ENCODE measurements at places on chromosomes 4 and X.

GRCh38 chrX:14361435-14361834 lies 167.9 kb upstream of the GLRA2 start:
- no peak for DNase-seq

GRCh38 chr4:99755223-99755944 lies 61.2 kb upstream of the DAPP1 start:
- DNase-seq = no peak

GRCh38 chrX:152632445-152633097 lies 5.1 kb upstream of the GABRQ start:
- peak; percentile 57 for DNase-seq

GRCh38 chrX:114582698-114583395 lies 1.0 kb upstream of the HTR2C start:
- no peak for DNase-seq

- DNase-seq = no peak
These were observed 4.9 kb upstream of the TXK start for GRCh38 chr4:48138936-48139335.

DNA sequence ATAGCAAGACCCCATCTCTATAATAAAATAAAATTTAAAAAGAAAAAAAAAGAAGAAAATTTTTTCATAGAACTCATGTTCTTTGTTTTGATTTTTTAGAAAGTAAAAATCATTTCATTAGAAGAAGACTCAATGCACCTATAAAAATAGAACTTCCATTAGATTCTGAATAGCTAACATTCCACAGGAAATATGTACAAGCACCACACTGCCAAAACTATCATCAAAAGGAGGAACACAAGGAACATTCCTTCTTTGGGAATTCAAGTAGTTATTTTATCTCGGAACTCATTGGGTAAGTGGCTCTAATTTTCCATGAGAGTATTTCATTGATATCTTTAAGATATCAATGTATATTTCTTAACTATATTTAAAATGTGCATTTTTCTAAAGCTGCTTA lies 157.6 kb downstream of the CAMK2D start:
- DNase-seq = no peak

DNA sequence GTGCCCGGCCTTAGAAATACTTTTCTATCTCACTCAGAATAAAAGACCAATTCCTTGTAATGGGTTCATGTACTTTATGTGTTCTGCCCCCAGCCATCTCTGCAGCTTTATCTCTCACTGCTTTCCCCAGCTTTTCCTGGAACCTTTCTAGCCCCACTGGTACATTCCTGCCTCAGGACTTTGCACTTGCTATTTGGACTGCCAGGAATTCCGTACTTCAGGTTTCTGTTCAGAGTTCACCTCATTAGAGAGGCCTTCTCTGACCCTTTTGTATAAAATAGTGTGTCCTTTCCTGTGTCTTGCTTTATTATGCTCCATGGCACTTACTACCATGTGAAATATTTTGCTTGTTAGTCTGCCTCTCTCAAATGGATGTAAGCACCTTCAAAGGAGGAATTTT lies 112.5 kb downstream of the PDLIM5 start:
- no peak for DNase-seq

- no peak for DNase-seq
These were observed 95.9 kb upstream of the MYOZ2 start for GRCh38 chr4:119039779-119040178.

DNA sequence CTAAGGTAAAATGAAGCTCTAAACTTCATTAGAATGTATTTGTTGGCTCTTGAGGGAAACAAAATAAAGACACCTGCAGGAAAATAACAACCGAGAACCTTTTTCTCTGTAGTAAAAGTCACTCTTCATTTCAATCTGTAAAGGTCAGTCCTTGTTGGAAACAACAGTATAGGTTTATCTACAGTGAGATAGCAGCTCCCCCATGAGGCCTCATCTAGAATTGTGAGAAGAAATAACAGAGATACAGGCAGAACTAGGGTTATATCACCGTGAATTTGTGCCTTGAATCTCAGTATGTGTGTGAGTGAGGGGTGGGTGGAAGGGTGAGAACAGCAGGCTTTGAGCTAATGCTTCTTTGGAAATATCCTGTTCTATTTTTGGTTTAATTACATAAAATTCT lies 107.8 kb upstream of the FMR1 start:
- peak; percentile 50 for DNase-seq

GRCh38 chr4:152591396-152591795 lies 55.5 kb upstream of the FBXW7 start:
- DNase-seq = peak; percentile 2

GRCh38 chr4:101074326-101074725 lies 273.0 kb downstream of the PPP3CA start:
- no peak for DNase-seq

DNA sequence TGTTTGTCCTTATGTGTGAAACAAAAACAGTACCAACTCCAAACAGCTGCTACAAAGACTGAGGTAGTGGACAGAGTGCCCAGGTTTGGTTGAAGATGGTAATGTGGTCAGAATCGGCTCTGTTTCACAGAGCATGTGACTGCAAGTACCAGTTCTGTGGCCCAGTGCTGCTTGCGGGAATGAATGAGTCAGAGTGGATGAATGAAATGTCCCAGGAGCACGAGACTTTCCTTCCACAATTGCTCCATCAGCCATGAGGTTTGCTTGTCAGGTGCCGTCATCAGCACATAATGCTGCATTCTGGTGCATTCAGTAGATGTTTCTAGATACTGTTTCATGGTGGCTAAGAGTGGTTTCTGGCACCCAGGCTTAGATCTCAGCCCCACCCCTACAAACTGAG lies 84.2 kb downstream of the GPR143 start:
- DNase-seq = no peak

DNA sequence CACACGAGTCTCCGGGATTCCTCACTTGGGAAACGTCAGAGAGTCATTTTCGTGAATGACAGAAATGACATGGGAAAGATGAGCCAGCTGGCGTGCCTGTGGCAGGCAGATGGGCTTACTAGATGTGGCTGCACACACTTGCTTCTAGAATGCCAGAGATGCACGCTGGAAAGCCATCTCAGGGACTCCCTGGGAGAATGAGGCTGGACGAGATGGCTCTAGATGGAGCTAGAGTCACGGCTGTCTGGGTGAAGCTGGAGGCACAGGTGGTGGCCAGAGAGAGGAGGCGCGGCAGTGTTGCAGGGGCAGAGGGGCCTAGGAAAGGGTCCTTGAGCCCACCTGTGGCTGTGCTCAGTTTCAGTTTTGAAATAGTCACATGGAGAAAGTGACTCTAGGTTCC lies 26.0 kb downstream of the TKTL1 start:
- no peak for DNase-seq

DNA sequence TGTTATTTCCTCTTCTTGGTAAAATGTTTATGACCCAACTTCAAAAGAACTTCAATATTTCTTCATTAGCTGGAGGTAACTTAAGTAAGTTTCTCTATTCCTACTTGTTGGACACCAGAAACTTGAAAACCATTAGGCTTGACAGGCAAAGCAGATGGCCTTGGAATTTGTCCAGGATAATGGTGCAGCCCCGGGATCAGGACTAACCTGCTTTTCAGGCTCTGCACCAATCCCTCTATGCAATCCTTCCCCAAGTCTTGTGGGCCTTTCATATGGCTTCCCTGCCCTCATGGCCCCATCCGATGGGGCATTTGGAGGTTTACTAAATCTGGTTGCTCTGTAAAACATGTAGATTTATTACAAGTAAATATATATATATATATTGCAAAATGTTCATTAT lies 68.5 kb downstream of the SPINK2 start:
- no peak for DNase-seq

GRCh38 chr4:152104901-152105357 lies 344.1 kb upstream of the GATB start:
- DNase-seq = no peak

- DNase-seq = peak; percentile 0
These were observed 312.2 kb upstream of the DIAPH2 start for GRCh38 chrX:96372313-96373046.

DNA sequence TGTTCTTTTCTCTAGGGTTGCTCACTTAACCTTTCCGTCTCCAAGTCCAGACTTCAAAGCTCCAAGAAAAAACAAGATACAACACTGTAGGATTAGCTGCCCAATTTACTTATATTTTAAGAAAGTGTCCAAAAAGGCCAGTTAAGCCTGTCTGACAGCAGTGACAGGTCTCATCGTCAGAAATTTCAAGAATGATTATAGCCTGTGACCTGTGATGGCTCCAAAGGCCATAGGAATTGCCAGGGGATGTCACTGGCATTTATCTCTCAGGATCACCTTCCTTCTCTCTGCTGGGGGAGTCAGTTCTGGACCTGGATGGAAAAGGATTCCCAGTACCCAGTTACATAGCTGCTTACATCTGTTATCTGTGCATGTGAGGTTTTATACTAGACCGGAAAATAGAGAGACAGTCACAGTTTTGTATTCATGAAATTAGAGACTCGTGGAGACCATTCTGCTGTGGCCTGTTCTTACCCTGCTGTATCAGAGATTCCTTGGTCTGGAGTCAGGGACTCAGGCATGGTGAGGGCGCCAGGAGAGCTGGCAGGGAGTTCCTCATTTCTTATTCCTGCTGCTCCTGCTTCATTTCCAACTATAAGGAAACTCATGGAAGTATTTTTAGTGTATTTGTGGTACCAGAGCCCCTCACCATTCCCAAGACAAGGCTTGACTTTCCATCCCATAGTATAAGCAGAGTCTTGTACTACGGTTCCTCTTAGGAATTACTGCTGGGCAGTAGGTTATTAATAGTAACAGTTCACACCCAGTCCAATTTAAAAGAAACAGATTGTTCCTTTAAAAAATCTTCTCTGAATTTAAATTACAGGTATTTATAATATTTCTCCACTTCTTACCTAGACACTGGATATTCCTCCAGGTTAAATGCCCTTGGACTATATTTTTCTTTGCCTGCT lies 220.8 kb downstream of the SHROOM3 start:
- no peak for DNase-seq

- DNase-seq = no peak
These were observed 75.5 kb downstream of the VEGFC start for GRCh38 chr4:176717237-176717636.

DNA sequence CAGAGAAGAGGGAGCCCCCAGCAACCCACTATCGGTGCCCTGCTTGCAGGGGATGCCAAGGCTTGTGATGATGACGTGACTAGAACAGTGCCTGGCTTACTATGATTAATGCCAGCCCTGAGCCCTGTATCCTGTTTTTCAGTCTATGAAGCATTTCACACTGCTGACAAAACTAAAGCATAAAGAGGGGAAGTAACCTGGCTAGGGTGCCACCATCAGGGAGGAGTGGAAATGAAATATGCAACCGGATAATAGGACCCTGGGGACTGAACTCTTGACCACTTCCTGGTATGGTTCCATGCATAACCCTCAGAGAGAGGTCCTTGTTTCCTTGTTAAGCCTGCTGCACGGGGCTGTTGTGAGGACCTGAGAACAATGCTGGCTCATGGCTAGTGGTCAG lies 50.3 kb downstream of the MED28 start:
- DNase-seq = no peak

DNA sequence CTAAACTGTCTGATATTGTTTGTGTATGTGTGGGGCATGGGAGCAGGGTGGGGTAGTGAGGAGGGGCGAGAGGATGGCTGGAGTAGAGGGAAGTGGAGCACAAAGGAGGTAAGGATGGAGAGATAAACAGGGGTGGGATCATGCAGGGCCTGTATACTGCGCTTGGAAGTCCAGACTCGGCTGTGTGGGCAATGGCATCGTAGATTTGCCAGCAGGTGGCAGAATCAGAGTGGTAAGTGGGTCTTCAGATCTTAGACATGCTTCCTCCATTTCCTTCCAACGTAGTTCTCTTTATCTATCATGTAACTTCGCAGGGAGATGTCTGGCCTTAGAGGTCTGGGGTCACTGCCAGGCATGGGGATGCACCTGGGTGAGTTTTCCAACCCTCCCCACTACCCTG lies 155.5 kb downstream of the PDGFRA start:
- no peak for DNase-seq

- DNase-seq = no peak
These were observed 154.9 kb upstream of the BMP3 start for GRCh38 chr4:80875642-80876041.

DNA sequence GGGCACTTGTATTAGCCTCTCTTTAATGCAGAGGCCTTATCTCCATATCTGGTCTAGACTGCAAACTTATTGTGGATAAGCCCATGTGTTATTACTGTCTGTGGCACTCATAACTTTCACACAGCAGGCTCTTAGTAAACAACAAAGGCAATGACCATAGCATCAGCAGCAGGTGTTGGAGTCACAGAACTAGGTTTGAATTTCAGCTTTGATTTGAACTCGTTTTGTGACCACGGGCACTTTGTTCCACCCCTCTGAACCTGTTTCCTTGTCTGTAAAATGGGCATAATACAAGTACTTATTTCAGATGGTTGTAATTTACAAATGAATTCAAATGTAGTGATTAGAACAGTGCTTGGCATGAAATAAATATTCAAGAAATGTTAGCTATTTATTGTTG lies 121.8 kb upstream of the C1GALT1C1 start:
- no peak for DNase-seq

DNA sequence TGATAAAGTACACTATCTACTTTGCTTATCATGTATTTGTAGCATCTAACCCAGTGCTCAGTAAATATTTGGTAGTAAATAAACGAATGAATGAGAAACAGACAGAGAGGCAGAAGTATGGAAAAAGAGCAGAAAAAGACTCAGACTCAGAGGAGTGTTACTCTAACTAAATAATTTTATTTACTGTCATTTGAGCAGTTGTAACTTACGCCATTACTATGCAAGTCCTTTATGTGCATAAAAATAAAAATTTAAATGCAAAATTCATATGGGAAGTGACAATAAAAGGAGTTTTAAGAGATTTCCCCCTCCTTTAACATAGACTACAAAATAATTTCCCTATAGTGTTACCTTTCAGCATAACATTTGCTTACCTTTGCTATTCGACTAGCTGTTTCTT lies 49.5 kb downstream of the ZAR1 start:
- no peak for DNase-seq

DNA sequence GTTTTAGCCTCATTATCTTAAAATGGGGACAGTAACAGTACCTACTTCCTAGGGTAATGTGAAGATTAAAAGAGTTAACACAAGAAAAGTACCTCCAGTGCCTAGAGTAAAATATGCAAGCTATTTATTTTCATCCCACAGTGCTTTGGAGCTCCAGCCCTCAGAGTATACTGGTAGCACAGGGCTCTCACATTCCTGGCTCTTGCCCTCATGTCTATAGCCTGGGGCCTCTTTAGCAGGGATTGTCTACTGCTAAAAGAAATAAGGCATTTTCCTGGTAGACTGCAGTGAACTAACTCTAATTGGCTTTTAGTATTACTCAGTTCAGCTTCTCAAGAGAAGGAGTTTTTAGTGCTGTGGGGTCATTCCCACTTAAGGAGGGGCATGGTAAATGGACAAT lies 60.8 kb downstream of the RRAGB start:
- no peak for DNase-seq

GRCh38 chr4:183610613-183611012 lies 48.4 kb downstream of the RWDD4 start:
- DNase-seq = no peak

DNA sequence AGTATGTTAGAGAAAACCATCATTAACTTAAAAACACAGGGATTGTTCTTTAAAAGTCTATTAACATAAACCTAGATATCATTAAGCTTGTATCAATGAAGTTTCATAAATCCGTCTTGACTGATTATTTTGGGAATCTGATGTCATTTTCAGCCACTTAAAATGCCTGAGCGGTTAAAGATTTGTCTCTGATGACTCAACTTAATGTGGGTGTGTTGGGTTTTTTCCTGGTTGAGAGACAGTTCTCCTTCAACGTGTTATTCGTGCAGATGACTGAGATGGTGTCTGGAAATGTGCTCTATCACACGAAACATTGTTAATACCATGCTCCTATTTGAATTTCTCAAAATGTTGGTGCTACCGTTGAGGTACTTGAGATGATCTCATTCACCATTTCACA lies 227.3 kb upstream of the TENM3 start:
- no peak for DNase-seq

Data from NCI-H1105 (cell line).